Liver (tissue), 10 donors: ENCODE measurements at places on chromosomes 12 and 14.
A peak's percentile ranks its signal among the peaks of the same experiment; 100 is the strongest.

- no peak for DNase-seq
Observed at GRCh38 chr12:16389594-16389993, 42.1 kb downstream of the MGST1 start.

GRCh38 chr14:68785534-68786490 lies 7.1 kb downstream of the ZFP36L1 start:
- DNase-seq = peak; percentile 39

DNA sequence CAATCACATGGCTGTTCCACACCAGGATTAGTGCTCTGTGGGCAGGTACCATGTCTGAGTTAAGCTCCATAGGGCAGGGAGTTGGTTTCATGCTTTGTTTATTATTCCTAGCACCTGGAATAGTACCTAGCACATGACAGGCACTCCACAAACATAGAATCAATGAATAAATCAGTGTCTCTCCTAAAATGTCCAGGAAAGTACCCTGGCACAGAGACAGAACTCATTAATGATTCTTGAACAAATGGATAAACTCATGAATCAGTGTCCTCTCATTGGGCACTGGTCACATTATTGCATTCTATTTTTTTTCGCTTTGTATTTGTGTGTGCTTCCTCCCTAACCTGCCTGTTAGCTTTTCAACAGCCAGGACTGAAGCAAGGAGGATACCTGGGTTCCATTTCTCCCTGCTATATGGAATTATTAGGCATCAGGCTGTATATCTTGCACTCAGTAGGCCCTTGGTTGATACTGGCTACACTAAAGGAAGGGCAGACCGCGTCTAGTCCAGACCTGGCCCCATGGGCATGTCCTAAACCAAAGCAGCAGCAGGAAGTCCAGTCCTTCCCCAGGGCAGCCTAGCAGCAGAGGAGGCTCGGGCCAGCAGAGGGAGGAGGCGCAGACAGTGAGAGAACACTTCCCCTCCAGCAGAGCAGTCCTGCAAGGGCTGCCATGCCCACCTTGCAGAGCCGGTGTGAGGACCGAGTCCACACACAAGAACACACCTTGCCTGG lies 18.4 kb downstream of the HDAC7 start:
- no peak for DNase-seq

DNA sequence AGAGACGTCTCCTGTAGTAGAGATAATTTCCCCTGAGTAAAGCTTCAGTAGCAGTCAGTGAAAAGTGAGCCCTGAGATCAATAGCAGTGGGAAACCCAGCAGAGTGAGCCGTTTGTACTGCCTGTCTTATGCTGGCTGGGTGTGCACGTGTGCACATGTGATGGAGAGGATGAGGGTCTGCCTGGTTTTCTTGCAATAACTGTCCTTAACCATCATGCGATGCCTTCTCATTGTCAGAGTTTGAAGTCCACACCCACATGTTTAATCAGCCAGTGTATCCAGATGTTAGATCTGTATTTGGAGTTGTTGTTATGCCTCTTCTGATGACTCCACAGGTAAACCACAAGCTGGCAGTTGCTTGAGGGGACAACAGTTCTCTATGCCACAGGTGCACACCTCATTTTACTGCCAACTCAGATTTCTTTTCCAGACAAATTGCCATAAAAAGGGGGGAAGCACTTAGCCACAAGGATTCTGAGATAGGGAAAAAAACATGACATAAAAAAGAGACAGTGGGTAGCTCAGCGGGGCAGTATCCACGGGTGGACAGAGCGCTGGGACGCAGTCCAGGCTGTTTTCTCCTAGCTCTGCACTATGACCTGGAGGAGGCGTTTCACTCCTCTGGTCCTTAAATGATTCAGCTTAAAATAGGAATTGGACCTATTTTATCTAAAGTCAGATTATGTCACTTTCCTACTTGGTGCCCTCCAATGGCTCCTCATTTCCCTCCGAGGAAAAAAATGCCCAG lies 192.3 kb downstream of the ANO6 start:
- DNase-seq = no peak

- no peak for DNase-seq
Observed at GRCh38 chr12:67394550-67394949, 125.4 kb downstream of the CAND1 start.

GRCh38 chr12:84455598-84455997 lies 457.0 kb downstream of the SLC6A15 start:
- no peak for DNase-seq

GRCh38 chr12:6943722-6944380 lies at the start of the genes C12orf57 and RNU7-1:
Gene C12orf57, plus strand, starts transcription at chr12:6944022. Its CDS starts 100 bp downstream, at chr12:6944122.
Gene RNU7-1, plus strand, starts transcription at chr12:6943816.
- DNase-seq = peak; percentile 73

DNA sequence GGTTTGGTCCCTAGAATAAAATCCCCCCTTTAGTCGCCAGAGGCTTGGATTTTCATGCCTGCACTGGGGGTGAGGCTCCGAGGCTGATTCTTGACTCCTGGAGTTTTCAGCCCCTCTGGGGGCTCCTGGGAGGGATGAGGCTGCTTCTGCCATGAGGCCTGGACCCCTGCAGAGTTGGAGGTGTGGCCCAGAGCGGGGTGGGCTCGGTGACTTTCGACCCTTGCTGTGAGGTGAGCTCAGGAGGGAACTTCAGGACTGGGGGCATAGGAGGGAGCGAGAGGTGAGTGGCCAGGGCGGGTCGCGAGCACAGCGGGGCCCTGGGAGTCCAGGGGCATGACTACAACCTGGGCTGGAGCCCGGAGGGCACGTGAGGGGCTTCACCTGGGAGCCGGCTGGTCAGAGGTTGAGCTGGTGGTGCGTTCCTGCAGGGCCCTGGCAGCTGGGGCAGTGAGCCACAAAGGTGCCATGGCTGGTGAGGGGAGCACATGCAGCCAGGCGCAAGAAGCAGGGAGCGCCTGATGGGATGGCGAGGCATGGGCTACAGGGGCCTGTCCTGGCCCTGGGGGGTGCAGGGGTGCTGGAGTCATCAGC lies 168.2 kb downstream of the KIF26A start:
- no peak for DNase-seq

- DNase-seq = no peak
Observed at GRCh38 chr14:91878274-91878673, 10.9 kb upstream of the TC2N start.

DNA sequence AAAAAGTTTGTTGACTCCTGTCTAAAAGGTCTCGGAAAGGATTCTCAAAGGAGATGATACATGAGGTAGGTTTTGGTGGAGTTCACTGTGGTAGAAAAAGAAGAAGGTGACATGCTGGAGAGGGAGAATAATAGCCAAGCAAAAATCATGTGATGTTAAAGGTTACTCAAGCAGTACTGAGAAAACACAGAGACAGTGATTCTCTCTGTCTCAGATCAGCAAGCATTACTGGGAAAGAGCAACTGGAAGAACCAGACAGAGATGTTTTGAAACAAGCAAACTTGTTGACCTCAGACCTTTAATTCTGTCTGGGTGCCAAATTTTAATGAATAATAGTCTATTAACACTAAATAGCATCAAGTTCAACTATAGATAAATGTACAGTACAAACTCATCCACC lies 183.5 kb upstream of the PLEKHG7 start:
- no peak for DNase-seq

DNA sequence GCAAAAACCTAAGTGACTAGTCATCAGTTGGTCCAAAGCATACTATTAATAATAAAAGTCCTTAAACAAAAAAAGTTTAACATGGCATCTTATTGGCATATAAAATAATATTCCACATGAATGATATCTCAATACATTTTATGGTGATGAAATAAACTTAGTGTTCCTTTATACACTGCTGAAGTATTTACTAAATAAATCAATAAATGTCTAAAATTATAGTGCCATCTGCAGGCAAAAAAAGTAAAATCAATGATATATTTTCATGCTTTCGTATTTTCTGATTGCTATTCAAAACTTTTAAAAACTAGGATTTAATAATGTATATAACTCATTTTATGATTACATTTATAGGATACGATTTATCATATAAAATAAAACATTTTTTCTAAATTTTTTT lies 30.5 kb downstream of the PUS7L start:
- no peak for DNase-seq

- DNase-seq = no peak
Observed at GRCh38 chr12:132617822-132618682, 524 bp upstream of the P2RX2 start.

DNA sequence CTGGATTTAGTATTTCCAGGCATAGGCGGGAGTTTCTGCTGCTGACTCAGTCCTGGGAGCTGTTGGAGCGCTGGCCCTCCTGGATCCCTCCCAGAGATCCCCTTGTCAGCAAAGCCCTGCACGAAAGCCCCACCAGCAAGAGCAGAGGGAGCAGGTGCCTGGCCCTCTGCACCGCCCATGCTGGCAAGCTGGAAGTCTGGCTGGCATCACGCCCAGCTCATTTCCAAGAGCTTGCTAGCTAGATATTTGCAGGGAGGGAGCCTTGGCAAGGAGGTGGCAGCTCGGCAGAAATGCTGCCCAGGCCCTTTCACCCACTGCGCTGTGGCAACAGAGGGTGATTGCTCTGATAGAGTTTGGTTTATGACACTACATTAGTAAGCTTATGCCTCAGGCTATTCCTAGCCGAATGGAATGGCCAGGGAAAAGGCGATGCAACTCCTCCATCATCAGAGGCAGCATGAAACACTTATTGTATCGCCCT lies 193.9 kb downstream of the EMP1 start:
- no peak for DNase-seq
